NCI-H1417 treated with DMSO at 0.1 percent for 48 hours (cell line): ENCODE measurements at places on chromosomes 16 and 17.

- no peak for DNase-seq
Observed at GRCh38 chr17:56009795-56010651, 143.3 kb upstream of the ANKFN1 start.

GRCh38 chr17:58415371-58416055 lies 1.8 kb downstream of the RNF43 start:
- no peak for DNase-seq

- no peak for DNase-seq
Observed at GRCh38 chr17:55722016-55722736, 488 bp downstream of the TMEM100 start.

DNA sequence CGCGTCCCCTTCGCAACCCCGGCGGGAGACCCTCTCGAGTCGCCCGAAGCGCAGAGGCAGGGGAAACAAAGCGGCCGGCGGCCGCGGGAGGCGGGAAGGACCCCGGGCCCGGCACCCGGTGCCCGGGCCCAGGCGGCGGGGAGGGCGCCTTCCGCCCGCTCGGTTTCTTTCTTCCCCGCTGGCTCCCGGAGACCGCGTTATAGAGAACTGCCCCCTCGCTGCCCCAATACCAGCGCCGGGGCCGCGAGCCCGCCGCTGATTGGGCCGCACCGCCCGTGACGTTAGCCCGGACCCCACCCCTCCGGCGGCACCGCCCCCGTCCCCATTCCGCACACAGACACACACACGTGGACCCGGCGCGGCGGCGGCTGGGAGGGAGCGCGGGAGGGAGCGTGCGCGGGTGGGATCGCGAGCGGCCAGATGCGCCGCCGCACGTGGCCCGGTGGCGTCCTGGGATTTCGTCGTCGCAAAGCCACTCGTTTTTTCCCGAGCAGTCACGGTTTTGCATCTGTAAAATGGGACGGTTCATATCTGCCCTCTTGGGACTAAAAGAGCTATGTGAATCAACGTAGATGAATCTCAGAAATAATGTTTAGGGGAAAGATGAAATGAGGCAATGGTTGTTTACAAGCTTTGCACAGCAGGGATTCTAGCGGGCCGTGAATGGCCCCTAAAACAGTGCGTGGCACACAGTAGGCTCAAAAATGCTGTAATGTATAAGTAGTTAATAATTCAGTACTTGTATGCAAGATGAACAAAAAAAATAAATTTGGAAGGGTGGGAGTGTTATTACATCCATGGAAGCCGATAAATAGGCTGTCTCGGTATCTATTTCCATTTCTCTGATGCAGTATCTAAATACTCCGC lies at the start of gene EPOP:
EPOP (minus strand) TSS at position 209 of the 867 bp plus-strand sequence. CDS start 462 bp downstream, outside the sequence.
- peak; percentile 71 for DNase-seq

- DNase-seq, result no peak
Observed at GRCh38 chr17:7221278-7222092, 1.7 kb downstream of the ACADVL start.
